ENCODE measurements at places on chromosomes 12 and 14.

- no peak for DNase-seq
These were observed 895 bp downstream of the SLC7A8 start for GRCh38 chr14:23182372-23183157.

- DNase-seq: no peak
These were observed 22.3 kb downstream of the LRIG3 start for GRCh38 chr12:58897969-58898368.

- no peak for DNase-seq
These were observed 2.3 kb upstream of the CLEC4C start for GRCh38 chr12:7749442-7749841.

DNA sequence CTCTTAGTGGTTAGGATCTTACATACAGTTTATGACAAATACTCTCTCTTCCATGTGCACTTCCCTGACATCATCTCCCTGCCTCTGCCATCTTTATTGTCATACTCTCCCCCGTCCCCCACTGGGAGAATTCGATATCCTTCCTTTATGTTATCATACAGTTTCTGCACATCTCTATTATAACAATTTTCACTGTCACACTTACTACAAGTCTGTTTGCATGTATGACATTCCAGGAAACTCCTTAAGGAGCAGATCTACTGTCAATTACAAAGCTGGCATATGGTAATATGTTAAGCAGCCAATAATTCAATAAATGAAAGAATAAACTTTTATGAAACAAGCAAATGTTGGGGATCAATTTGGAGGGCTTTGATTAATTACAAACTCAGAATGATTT is 91.1 kb downstream of the KCNH5 start:
- DNase-seq: no peak

DNA sequence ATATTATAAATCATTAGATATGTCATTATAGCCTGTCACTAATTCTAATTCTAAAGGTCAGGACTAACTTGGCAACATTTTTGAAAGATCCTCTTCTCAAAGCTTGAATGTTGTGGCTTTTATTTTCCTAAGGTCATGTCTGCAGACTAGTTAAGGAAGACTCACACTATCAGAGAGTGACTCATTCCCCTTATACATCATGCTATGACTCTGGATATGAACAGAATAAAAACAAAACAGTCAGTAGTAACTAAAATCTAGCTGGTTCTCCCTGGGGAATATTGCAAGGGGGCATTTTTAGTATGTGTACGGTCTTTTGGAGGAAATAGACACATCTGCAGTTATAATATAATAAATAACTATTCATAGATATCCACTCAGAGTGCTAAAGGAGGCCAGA is 170.6 kb downstream of the SLC2A13 start:
- peak; percentile 16 for DNase-seq

GRCh38 chr12:131077931-131078391 is 124.3 kb downstream of the ADGRD1 start:
- DNase-seq: no peak

- no peak for DNase-seq
These were observed 75.2 kb upstream of the MAX start for GRCh38 chr14:65177551-65177950.

DNA sequence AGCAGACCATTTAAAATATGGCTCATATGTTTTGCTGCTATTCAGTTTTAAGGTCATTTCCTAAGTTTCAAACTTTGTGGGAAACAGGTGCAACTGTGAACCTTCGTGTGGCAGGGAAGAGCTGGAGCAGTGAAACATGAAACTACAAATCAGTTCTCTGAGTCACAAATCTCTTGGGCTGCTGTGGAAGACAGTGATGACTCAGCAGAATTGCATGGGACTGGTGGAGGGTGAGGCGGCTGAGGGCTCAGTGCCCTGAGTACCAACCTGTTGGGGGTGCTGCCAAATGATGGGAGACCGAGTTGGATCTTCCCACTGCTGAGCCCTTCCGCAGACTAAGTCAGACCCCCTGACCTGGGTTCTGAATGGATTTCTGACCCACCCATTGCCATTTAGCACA is 8.4 kb upstream of the CALM1 start:
- DNase-seq: peak; percentile 77

- no peak for DNase-seq
These were observed 63.3 kb downstream of the GTF2A1 start for GRCh38 chr14:81157431-81157830.

GRCh38 chr14:28886940-28887339 is 120.4 kb downstream of the FOXG1 start:
- DNase-seq: no peak

DNA sequence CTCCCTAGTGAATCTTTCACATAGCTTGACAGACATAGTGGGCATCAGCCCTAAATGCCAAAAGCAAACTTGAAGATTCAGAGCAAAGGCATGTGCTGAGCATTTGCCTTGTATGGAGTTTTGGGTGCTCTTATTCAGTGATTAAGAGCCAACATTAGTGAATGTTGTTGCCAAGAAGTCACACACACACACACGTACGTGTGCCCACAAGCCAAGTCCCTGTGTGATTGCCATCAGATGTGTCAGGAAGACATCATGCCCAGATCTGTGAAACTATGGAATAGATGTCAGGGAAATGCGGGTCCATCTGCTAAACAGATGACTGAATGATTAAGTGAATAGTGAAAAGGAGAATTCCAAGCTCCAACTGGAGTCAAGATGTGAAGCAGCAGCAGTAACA is 149.0 kb downstream of the AKAP6 start:
- no peak for DNase-seq

DNA sequence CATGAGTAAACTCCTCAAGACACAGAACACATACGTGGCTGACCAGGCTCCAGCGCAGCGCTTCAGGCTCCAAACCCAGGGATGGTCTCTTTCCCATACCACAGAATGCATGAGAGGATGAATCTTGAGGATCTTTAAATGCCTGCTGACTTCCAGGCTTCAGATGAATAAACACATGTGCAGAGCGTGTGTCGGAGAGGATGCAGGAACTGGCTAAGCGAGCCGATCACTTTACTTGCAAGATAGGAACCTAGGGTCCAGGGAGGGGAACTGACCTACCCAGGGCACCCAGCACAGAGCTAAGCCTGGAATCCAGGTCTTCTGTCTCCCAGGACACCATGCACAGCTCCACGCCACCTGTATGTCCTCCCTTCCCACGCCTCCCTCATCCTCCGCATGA is 209.8 kb downstream of the BCL11B start:
- DNase-seq: no peak

DNA sequence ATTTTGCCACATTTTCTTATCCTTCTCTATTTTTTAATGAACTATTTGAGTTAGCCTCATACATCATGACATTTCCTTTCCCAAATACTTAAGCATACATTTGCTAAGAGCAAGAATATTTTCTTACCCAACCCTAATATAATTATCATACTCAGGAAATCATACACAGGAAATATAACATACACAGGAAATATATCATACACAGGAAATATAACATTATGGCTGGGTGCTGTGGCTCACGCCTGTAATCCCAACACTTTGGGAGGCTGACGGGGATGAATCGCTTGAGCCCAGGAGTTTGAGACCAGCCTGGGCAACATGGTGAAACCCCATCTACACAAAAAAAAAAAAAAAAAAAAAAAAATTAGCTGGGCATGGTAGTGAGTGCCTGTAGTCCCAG is 4.9 kb downstream of the NCKAP1L start:
- DNase-seq: no peak

DNA sequence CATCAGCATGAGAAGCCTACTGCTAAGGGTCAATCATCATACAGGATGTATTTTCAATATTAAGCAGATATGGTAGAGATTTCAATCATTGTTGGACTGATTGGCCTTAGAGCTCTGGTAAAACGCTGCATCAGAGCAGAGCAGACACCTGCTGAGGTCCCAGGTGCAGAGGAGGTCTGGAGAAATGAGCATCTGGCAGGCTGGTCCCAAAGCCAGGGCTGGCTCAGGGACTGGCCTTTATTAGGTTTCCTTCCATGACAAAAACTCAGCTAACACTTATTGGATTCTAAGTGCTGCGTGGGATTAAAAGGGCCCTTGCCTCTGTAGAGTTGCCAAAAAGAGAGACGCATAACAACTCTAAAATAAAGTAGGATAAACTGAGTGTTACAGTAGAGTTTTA is 29.7 kb downstream of the AKAP6 start:
- no peak for DNase-seq

DNA sequence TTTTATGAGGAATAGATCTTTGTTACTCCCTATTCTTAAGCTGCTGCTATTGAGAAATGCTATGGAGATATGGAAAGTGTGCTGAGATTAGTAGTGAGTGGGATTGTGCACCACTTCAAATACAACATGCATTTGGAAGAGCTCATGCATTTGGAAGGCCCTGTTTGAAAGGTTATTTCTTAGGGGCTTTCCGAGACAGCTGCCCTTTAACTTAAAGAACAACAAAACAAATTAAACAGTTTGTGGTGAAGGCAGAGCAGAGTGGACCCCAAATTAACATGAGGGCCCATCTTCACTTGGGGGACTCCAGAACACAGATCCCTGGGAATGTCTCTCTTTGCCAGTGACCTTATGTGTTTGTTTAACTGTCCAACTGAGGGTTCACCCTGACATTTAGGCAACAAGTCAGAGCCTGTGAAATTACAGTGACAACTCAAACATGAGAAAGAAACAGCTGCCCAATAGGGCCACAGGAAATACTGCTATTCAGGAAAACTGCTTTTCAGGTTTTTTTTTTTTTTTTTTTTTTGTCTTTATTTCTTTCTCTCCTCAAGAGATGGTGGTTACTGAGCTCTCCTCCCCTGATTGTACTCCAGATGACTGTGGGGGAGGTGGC is 41.4 kb upstream of the IGF1 start:
- no peak for DNase-seq

DNA sequence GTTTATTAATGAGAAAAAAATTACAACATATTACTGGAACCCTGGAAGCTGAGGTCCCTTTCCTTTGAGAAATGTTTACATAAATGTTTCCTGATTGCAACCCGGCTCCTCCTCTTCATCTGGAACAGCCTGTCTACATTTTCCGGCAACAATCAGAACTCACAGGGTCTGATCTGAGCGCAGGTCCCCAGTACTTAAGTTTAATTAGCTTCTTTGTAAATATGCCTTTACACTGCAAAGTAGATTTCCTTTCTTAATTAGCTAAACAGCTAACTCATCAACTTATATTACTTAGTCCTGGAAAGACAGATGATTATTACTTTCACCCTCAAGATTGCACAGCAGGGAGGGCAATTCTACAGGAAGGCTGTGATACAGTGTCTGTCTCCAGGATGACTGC is 213.0 kb downstream of the MON2 start:
- DNase-seq: no peak

- no peak for DNase-seq
These were observed 335.2 kb downstream of the SOX5 start for GRCh38 chr12:23614280-23614679.

DNA sequence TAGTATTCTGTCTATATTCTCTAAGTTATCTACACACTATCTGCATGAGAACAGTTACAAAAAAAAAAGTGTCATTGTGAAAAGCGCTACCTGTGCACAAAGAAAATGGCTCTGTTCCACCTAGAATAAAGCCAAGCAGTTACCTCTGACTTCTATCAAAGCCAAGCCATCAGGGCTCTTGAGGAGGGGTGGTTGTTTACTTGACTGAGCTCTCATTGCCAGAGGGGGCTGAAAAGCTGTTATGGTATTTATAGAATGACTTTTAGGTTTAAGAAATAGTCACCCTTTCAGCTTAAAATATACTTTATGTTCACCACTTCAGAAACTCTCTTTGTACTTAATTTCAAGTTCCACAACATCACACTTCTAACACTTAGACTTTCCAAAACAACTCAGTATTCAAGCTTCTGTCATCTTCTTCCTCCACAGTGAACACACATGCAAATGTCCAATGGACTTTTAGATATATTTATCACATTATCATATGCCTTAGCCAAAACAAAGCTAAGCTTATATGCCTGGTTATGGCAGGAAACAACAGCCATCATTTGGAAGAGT is 7.5 kb downstream of the ITPR2 start:
- DNase-seq: no peak

DNA sequence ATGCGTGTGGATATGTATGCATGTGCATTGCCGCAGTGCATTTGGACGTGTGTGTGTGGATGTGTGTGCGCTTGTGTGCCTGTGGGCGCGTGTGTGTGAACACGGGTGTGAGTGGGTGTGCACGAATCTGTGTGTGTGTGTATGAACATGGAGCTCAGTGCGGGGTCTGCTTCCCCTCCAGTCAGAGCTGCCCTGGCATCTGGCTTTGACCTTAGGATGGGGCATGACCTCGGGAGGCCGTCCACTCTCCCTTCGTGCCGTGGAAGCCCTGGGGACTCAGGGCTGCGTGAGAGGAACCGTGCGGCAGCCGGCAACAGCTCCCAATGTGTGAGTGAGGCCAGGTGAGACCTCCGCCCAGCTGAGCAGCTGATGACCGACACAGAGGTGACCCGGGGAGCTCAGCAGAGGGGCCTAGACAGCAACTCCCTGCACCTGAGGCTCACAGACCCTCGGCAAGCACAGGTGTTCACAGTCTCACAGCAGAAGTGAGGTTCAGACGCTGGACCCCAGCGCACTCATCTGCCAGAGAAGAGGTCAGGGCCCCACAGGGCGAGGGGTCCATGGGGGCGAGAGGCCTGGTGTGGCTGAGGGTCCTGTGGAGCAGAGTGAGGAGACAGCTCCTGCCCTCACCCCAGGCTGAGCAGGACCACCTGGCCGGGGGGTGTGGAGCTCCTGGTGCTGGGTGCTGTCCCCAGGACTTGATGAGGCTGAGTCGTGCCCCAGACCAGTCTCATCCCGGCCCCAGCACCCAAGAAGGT is 33.6 kb upstream of the FBRSL1 start:
- DNase-seq: no peak

GRCh38 chr12:34295366-34296142 is 273.3 kb downstream of the ALG10 start:
- no peak for DNase-seq

- DNase-seq: peak; percentile 49
These were observed 549.6 kb downstream of the DIO2 start for GRCh38 chr14:79661752-79662151.

GRCh38 chr12:43754015-43754414 is 4.6 kb downstream of the PUS7L start:
- no peak for DNase-seq

DNA sequence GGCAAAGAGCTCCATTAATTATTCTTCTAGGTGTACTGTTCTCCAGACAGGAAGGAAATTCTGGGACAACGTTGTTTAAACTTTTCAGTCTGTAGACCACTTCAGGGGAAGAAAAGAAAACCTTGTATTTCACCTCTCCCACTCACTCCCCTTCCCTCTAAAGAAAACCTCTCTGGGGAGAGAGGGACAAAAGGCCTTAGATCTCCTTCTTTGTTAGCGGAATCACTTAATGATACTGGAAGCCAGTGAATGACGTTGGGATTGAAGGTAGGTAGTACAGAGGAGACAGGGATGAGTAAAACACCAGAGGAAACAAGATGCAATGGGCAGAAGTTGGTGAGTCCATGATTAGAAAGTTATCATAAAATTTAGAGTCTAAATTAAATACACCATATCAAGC is 38.7 kb upstream of the SGPP1 start:
- DNase-seq: no peak

GRCh38 chr14:87042354-87042753 is 950.6 kb downstream of the GALC start:
- no peak for DNase-seq

Measured in astrocyte of the spinal cord (primary cell).